ENCODE measurements at places on chromosomes 7 and 10. TPM values are rescaled to one million over a fixed set of nuclear protein-coding genes. Genes with fewer than 3 reads are reported as not detected.

The COL17A1 gene
- total RNA-seq = 1.7 TPM

The SEMA3D gene
- total RNA-seq = 0.07 TPM

The AUTS2 gene
- total RNA-seq = 3.8 TPM

The PRTFDC1 gene
- 15.3 TPM for total RNA-seq

The EPHB6 gene
- total RNA-seq = 0.80 TPM

The GPR141 gene
- not detected for total RNA-seq

The MBLAC1 gene
- total RNA-seq = 3.0 TPM

The THSD7A gene
- 1.4 TPM for total RNA-seq

The LRIT1 gene
- total RNA-seq = not detected

All from A549 treated with AZD2906 at 1 μM for 4 hours (cell line).